SW480 (cell line): ENCODE measurements at places on chromosomes 3 and 15.

DNA sequence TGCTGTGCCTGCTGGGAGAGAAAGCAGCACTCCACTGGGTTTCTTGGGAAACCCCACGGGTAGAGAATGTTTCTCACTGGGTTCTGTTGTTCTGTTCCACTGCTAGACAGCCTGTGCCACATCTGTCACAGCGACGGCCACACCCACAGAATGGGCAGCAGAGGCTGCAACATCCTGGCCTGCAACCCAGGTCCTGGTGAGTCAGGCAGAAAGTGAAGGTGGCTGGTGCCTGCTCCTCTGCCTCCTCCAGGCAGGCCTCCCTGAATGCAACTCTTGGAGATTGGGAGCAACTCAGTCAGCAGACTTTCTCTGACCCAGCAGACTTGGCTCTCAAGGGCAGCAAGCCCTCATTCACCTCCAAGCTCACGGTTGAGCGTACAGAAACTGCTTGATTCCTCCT lies 13.0 kb downstream of the C3orf18 start:
- DNase-seq, result peak; percentile 21

- no peak for DNase-seq
Observed at GRCh38 chr3:30628205-30628900, 22.0 kb downstream of the TGFBR2 start.

GRCh38 chr15:65085990-65086679 lies 9.6 kb downstream of the KBTBD13 start:
- peak; percentile 48 for DNase-seq

DNA sequence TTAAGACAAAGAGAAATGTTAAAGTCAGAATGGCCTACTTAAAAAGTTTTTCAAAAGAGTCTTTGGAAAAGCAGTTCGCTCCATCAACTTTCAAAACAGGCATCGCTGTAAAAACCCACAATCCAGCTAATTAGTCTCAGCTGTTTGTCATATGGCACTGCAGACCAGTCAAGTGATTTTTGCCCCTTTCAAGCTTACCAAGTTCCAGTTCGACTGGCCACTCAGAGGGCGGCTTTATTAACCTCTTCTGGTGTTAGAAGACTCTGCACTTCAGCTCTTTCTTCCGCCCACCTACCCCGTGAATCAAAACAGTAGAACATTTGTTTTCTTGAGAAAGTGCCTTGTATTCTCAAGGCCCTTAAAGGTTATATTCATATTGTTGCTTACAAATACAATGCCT lies 19.3 kb downstream of the RAB27A start:
- DNase-seq, result no peak

GRCh38 chr15:23065836-23066235 lies 26.5 kb upstream of the TUBGCP5 start:
- DNase-seq, result no peak

DNA sequence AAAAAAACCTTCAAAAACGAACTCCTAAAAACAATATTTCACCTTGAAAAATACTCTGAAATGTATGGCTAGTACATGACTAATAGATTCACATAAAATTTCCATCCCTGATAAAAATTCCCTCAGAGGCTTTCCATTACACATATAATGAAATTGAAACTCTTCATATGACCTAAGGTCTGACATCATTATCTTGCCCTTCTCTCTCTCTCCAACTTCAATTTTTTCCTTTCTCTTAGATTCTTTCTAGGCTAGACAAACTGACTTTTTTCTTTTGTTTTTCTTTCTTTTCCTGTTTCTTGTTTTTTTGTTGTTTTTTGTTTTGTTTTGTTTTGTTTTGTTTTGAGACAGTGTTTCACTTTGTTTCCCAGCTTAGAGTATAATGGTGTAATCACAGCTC lies 1220.5 kb downstream of the ROBO2 start:
- DNase-seq, result no peak

DNA sequence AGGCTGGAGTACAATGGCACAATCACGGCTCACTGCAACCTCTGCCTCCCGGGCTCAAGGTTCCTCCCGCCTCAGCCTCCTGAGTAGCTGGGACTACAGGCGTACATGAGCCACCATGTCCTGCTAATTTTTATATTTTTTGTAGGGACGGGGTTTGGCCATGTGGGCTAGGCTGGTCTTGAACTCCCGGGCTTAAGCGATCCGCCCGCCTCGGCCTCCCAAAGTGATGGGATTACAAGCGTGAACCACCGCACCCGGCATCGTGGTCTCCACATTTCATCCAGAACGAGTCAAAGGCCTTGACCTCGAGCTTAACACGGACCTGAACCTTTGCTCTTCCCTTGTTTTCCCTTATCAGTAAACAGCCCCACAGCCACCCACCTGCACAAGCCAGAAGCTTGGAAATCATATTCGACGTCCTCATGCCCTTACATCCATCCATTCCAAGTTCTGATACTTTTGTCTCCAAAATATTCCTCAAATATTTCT lies 1.4 kb upstream of the PTPN23 start:
- DNase-seq, result no peak

DNA sequence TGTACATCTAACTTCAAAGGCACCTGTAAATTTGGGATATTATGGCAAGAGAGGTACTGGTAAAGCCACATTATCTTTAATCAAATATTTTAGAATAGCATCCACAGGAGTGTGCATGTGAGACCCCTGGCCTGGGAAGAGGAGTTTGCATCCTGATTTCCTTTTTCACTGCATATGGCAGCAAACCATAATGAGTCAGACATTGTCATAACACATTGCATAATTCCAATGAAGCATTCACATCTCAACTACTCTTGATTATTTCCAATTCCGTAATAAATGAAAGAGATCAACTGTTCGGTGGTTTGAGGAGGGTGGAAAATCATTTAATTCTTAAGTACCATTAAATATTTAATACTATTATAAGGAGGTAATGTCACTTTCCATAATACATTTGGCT lies 215.0 kb downstream of the MECOM start:
- no peak for DNase-seq

DNA sequence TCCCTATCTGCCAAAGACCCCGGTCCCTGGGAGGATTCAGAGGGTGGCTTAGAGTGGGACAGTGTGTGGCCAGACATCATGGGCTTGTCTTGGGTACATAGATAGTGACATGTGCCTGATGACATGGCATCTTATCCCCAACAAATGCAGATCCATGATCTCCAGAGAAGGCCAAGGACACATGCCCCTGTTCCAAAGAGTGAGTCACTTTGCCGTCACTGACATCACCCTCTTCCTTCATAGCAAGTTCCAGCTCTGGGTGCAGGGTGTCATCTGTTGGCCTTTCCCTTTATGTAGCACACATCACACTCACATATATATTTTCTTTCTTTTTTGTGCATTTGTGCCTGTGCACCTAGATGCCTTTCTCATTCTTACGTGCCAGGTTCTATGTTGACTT lies 350.5 kb downstream of the LRTM1 start:
- DNase-seq, result no peak

- DNase-seq, result peak; percentile 65
Observed at GRCh38 chr3:13249664-13250390, 170.3 kb downstream of the NUP210 start.
